ENCODE measurements at places on chromosomes 2 and 18.

- DNase-seq: no peak
These were observed 59.7 kb downstream of the TTC32 start for GRCh38 chr2:19841918-19842693.

DNA sequence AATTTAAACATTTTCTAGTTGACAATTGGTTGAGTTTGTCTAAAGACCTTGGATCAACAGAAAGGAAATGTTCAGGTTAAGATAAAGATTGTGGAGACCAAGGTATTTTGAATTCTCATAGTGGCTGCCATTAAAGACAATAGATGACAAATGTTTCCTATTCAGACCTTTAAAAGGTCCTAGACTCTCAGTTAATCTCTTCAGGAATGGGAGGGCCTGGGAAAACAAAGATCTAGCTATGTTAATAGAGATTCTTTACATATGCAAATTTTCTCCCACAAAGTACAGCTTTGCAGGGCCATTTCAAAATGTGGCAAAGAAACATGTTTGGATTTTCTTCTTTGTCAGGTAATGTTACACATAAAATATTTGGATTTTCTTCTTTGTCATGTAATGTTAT, 403.9 kb downstream of the SPAG16 start:
- DNase-seq: no peak

DNA sequence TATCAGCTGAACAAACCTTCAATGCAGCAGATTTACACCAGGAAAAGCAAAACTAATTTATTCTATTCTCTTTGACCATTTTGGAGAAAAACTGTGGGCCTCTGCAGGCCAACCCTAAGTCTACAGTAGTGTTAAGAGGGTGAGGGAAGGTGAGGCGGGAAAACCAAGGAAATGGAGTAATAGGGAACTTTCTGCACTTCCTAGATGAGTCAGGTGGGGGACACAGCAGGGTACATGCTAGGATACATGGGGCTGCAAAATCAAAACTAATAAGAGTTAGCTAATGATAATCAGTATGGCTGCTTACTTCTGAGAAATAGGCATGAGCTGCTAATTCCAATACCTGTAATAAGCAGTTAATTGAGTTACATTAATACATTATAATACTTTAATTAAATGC, 66.0 kb upstream of the PGAP1 start:
- DNase-seq: no peak

GRCh38 chr2:174970092-174970491, 35.1 kb downstream of the CHN1 start:
- no peak for DNase-seq

DNA sequence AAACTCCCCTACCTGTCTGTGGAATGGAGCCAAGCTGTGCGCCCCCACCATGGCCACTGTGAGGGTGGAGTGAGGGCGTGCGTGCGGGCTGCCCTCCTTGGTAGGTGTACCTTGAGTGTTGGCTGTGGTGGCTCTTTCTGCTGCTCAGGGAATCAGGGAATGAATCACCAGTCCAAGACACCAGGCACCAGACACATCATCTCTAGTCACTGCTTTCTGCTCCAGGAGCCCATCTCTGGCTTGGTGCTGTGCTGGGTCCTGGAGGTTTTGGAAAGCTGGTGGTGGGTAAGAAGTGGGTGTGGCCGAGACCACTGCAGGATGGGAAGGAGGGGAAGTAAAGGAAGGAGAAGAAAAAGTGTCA, 209.9 kb downstream of the SEPTIN10 start:
- no peak for DNase-seq

- no peak for DNase-seq
These were observed 23.8 kb downstream of the GNLY start for GRCh38 chr2:85718009-85718391.

DNA sequence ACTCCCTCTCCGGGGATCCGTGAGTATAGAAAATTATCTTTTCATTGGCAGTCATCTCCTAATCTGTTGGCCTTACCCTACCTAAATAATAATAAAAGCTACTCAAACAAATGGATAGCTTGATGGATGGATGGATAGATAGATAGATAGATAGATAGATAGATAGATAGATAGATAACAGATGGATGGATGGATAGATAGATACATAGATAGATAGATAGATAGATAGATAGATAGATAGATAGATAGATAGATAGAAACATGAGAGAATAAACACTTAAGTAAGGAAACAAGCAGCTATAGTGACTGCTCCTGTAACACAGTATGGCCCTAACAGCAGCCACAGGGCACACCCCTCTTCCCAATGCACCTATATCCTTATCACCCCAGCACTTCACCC, 35.1 kb downstream of the MRPL30 start:
- no peak for DNase-seq

- no peak for DNase-seq
These were observed 12.5 kb downstream of the SOS1 start for GRCh38 chr2:39108377-39108776.

DNA sequence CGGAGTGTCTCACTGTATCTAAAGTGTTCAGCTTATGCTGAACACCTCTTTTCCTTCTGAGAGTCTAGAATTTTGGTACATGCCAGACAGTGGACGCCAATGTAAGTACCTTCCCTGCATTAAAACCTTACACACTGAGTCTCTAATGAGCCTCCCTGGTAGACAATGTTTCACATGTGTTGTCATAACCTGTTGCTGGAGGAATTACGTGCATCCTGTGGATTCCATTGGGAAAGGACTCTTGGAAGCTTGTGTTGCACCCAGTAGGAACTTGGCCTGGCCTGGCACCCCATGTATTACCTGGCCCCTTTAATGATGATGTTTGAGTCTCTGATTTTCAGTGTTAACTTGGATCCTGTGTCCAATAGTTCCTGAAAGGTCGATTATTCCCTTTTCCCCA, 20.5 kb downstream of the CHCHD5 start:
- no peak for DNase-seq

GRCh38 chr2:234845602-234846590, 105.9 kb upstream of the SH3BP4 start:
- DNase-seq: no peak

DNA sequence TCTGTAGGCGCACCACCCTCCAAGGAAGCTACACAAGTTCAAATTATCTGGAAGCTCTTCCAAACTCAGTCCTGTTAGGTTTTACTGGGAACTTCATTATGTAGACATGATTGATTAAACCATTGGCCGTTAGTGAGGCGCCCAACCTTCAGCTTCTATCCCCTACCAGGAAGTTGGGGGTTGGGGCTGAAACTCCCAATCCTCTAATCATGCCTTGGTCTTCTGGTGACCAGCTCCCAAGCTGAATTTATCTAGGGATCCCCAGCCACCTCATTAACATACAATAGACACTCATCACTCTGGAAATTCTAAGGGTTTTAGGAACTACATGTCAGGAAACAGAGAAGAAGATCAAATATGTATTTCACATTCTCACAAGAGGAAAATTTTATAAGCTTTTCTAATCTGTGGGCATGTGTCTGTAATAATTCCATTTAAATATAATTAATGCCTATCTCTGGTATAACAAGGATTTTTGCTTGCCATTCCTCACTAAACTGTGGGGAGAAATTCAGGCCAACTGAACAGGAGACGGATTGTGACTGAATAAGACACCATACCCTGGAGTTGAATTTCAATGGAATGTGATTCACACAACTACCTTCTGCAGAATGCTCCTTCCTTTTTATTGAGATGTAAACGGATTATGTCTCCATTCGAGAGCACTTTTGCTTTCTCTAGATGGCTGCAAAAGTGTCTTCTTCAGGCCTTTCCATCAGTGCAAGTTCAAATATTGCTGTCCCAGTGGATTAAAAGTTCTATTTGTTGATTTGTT, 328.6 kb downstream of the LRRTM1 start:
- DNase-seq: no peak

GRCh38 chr2:37344453-37345361, at the start of gene QPCT:
TSS of gene QPCT (plus strand) at chr2:37344630. CDS start at chr2:37344732, 102 bp downstream.
- peak; percentile 34 for DNase-seq

DNA sequence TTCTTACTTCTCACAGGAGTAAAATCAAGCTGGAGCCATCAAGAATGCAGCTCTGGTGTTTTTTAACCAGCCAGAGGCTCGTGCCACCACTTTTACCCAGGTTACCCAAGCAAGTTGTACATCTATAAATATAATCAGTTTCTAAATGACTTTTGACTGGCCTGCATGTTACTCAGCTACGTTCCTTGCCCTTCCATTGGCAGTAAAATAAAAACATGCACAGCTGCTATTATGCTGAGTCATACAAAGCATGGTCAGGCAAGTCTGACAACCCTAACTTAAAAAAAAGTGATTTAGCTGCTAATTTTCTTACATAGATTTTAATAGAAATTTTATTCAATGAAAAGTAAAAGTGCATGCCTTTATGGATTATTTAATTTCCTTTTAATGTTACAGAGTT, 111.7 kb upstream of the CSRNP3 start:
- no peak for DNase-seq

- no peak for DNase-seq
These were observed 95.3 kb downstream of the MREG start for GRCh38 chr2:215917953-215918620.

DNA sequence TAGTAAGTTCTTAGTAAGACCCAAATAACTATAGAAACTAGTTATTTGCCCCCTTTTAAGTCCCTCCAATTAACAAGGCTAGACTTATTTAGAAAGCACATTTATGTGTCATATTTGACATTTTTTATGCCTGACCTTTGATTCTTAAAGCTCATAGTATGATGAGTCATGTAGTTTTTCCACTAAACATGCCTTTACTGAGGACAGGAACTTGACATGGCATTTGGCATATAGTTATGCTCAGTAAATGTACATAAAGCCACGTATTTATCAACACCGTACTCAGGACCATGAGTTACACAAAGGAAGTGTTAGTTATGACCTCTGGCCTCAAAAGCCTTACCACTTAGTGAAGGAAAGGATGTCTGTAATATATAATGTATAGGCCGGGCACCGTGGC, 78.9 kb downstream of the GNAL start:
- no peak for DNase-seq
